BJ (cell line): ENCODE measurements at places on chromosomes 7 and 10.
A peak's percentile ranks its signal among the peaks of the same experiment; 100 is the strongest.

- DNase-seq: peak; percentile 69
These were observed 15.1 kb upstream of the ATE1 start for GRCh38 chr10:121942749-121943416.

- DNase-seq: no peak
These were observed 81.6 kb upstream of the RNF32 start for GRCh38 chr7:156559001-156559400.

DNA sequence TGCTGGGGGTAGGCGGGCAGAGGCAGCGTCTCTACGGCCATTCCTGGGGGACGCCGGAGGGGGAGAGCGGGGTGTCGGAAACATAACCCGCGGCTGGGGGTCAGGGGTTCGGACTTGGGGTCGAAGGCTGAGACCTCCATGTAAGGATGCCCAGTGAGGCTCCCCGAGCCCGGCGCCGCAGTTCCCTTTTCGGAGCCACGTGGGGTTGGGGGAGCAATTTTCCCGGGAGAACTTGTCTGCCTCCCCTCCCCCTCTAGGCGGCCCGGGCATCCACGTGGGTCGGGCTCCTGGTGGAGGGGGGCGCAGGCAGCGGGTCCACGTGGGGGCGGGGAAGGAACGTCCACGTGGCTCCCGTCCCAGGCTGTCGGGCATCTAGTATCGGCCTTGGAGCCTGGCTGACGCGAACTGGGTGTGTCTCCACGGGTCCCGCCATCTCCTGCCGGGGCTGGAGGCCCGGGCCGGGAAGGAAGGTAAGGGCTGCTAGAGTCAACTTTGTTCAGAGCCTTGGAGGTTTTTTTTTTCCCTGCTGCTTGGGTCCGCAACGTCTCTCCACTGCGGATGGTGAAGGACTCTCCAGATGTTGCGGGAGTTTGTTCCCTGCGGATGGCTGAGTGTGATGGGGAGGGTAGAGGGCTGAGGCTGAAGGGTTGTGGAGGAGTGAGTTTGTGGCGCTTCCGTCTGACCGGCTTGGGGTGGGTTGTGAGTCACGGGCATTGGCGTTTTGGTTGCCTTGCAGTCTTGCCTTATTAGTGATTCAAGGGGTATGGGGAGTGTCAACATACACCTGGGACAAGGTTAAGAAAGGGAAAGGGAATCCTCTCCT, 744 bp downstream of the PPRC1 start:
- DNase-seq: no peak

DNA sequence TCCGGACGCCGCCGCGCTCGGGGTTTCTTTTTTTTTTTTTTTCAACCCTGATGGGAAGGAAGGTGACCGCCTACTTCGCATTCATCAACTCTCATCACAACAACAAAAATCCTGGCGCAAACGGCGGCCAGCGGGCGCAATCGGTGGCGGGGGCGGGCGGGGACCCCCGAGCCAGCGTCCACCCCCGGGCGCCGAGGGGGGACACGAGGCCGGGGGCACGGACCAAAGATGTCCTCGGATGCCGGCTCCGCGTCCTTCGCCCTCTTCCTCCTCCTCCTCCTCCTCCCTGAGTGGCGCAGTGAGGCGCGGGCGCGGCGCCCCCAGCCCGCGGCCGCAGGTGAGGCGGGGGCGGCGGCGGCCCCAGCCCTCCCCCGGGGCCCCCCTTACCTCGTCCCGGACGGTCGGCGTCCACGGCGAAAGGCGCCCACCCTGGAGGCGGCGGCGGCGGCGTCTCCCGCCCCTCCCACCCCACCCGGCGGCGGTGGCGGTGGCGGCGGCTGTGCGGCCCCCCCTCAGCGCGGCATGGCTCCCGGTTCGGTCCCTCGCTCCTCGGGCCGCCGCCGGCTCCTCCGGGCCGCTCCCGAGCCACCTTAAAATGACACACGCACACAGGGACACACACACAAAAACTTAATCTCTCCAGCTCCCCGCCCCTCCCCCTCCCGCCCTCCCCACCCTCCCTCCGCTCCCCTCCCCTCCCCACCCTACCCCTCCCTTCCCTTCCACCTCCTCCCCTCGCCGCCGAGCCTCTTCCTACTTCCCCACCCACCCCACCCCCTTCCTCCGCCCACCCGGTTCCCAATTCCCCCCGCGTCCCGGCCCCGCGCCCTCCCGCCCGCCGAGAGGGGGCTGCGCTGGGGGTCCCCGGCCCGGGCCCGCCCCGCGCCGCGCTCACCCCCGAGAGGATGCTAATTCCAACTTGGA, at the start of gene CTBP2:
CTBP2 (minus strand) TSS at position 632 of the 924 bp plus-strand sequence.
- DNase-seq: no peak

- DNase-seq: no peak
These were observed 33.4 kb downstream of the INPP5A start for GRCh38 chr10:132570771-132571649.
